ENCODE measurements at places on chromosomes 2 and 18. TPM values are rescaled to one million over a fixed set of nuclear protein-coding genes. Genes with fewer than 3 reads are reported as not detected.
A peak's percentile ranks its signal among the peaks of the same experiment; 100 is the strongest.

- no peaks in the 10 kb centered on the region for H3K36me3 ChIP-seq
- peaks cover 8% of the 10 kb centered on the region for H3K4me1 ChIP-seq
- no peak overlapping the region for H3K4me3 ChIP-seq
- H3K27me3 ChIP-seq: no peaks in the 10 kb centered on the region
- DNase-seq: no peak
Measured at GRCh38 chr2:218798767-218799504, 17.0 kb downstream of the CYP27A1 start.

GRCh38 chr18:46099463-46099862 lies 1.4 kb upstream of the ATP5F1A start:
- peaks cover 54% of the 10 kb centered on the region for H3K4me1 ChIP-seq
- H3K4me3 ChIP-seq: no peak overlapping the region
- peaks cover 14% of the 10 kb centered on the region for H3K36me3 ChIP-seq
- no peak for DNase-seq
- no peaks in the 10 kb centered on the region for H3K27me3 ChIP-seq

- H3K36me3 ChIP-seq: no peaks in the 10 kb centered on the region
- H3K27ac ChIP-seq: peak overlapping the region; percentile 88
- H3K27me3 ChIP-seq: no peaks in the 10 kb centered on the region
- DNase-seq: no peak
- H3K4me3 ChIP-seq: no peak overlapping the region
- H3K4me1 ChIP-seq: peaks cover 94% of the 10 kb centered on the region
Measured at GRCh38 chr18:55240978-55241377, 281.7 kb upstream of the CCDC68 start.

CIB4 gene
- not detected for total RNA-seq

- no peak for DNase-seq
- no peak overlapping the region for H3K27ac ChIP-seq
- H3K4me3 ChIP-seq: no peak overlapping the region
- no peaks in the 10 kb centered on the region for H3K36me3 ChIP-seq
- peaks cover 5% of the 10 kb centered on the region for H3K27me3 ChIP-seq
Measured at GRCh38 chr2:176612036-176612435, 342.8 kb downstream of the MTX2 start.

NEU2 gene
- not detected for total RNA-seq

DNA sequence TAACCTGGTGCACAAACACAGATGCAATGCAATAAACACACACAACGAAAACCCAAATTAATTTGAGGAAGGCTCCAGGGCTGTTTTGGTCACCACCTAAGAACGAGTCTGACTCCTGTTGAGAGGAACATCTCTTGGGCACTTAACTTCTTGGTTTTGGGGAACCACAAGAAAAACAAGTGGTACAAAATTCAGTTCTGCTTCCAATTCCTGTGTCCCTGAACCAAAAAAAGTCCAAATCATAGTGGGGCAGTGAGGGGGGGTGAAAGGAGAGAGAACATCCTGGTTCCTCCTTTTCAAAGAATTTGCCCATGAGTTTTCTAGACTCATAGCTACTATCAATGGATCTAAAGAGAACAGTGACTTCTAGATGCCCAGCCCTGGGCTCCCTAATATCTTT lies 143.6 kb downstream of the COL4A4 start:
- DNase-seq: no peak
- H3K4me1 ChIP-seq: no peaks in the 10 kb centered on the region
- H3K36me3 ChIP-seq: peaks cover 8% of the 10 kb centered on the region

DNA sequence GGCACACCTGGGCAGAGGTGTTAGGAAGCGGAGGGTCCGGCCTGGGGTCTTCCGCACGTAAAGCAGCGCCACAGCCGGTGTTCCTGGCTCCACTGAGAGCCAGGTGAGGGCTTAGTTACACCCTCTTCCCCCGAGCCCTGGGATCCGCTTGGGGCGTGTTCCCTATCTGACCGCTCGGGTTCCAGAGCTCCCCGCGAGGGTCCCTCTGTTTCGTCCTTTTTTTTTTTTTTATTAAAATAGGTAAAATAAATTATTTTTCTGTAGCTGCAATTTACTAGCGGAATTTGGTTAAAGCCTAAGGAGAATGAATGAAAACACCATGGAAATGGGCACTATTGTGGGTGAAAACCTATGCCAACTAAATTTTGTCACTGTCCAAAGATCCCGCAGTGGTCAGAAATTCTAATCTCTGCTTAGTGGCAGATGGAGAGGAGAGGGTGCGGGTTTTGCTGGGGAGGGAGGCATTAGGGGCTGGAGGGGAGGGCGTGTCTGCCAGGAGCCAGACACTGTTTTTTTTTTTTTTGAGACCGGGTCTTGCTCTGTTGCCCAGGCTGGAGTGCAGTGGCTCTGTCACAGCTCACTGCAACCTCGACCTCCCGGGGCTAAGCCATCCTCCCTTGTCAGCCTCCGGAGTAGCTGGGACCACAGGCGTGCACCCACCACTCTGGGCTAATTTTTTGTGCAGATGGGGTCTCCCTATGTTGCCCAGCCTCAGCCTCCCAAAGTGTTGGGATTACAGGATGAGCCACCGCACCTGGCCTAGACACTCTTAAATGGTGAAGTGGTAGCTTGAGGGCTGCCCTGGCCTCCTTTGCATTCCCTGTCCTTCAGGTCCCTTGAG lies 834 bp downstream of the PDCL3 start:
- peak overlapping the region; percentile 77 for H3K4me3 ChIP-seq
- H3K27me3 ChIP-seq: no peaks in the 10 kb centered on the region
- peaks cover 23% of the 10 kb centered on the region for H3K36me3 ChIP-seq
- peak overlapping the region; percentile 95 for H3K27ac ChIP-seq
- DNase-seq: no peak
- peaks cover 18% of the 10 kb centered on the region for H3K4me1 ChIP-seq

DNA sequence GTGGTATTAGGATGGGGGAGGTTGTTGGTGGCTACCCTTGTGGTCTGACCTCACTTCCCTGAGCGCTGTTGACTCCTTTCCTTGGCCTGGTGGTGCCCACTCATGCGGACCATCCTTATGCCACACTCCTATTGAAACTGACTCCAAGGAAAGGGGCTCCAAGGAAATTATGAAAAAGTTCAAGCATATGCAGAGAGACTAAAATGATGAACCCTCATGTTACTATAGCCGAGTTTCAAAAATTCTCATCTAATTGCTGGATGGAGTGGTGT lies 96.2 kb upstream of the STPG4 start:
- H3K27me3 ChIP-seq: no peaks in the 10 kb centered on the region
- no peaks in the 10 kb centered on the region for H3K36me3 ChIP-seq
- H3K4me3 ChIP-seq: no peak overlapping the region
- no peak for DNase-seq
- H3K27ac ChIP-seq: no peak overlapping the region
- H3K4me1 ChIP-seq: no peaks in the 10 kb centered on the region

- peak overlapping the region; percentile 65 for H3K27ac ChIP-seq
- no peaks in the 10 kb centered on the region for H3K27me3 ChIP-seq
- peaks cover 22% of the 10 kb centered on the region for H3K36me3 ChIP-seq
- peaks cover 65% of the 10 kb centered on the region for H3K4me1 ChIP-seq
Measured at GRCh38 chr2:127508023-127508630, 18.2 kb downstream of the IWS1 start.

DNA sequence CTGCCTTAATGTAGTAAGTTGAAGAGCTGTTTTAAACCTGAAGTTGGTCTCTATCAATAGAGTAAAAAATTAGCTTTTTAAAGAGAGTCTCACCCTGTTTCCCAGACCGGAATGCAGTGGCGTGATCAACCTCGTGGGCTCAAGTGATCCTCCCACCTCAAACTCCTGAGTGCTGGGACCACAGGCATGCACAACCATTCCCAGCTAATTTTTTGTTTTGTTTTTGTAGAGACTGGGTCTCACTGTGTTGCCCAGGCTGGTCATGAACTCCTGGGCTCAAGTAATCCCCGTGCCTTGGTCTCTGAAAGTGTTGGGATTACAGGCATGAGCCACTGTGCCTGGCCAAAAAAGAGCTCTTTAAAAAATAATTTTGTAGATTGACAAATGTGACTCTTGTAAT lies 40.3 kb downstream of the CRIM1 start:
- peaks cover 51% of the 10 kb centered on the region for H3K4me1 ChIP-seq
- peaks cover 14% of the 10 kb centered on the region for H3K36me3 ChIP-seq
- DNase-seq: no peak
- H3K27me3 ChIP-seq: no peaks in the 10 kb centered on the region
- no peak overlapping the region for H3K27ac ChIP-seq

DNA sequence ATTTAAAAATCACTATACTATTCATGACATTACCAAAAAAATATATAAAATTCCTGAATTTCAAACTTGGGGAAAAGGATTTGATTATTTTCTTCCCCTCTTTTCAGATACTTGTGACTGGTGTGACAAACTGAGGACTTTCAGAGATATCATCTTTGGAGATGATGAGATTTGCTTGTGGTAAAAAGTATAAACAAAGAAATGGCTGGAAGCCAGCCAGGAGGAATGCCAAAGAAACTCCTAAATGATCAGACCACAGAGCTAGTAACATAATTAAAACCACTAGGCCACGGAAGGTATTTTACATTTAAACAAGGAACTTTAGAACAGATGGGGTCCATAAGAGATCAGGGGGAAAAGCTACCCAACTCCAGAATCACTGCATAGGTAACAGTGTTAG lies 58.7 kb downstream of the PIGN start:
- H3K4me1 ChIP-seq: no peaks in the 10 kb centered on the region
- no peaks in the 10 kb centered on the region for H3K36me3 ChIP-seq
- no peaks in the 10 kb centered on the region for H3K27me3 ChIP-seq
- H3K27ac ChIP-seq: no peak overlapping the region
- no peak for DNase-seq
- no peak overlapping the region for H3K4me3 ChIP-seq

RGPD4 gene
- total RNA-seq: not detected

- peak overlapping the region; percentile 14 for H3K27ac ChIP-seq
- no peak overlapping the region for H3K4me3 ChIP-seq
- H3K27me3 ChIP-seq: no peaks in the 10 kb centered on the region
- peaks cover 52% of the 10 kb centered on the region for H3K4me1 ChIP-seq
- no peak for DNase-seq
- H3K36me3 ChIP-seq: no peaks in the 10 kb centered on the region
Measured at GRCh38 chr2:202494300-202495229, 118.4 kb downstream of the BMPR2 start.

DNA sequence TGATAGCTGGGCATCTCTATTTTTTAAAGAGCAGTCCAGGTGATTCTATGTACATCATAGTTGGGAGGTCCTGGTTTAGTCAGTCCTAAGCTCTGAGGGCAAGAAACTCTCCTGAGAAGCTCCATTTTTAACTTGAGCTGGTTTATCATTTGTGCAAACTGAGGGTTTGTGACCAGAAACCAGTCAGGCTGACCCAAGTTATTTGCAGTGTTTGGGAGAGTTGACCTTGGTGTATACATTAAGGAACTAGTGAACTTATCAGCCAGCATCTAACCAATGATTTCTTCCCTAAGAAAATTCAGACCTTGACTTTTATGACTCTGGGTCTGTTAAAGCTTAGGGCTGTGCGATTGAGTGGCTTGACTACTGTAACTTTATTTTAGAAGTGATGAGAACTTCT lies 10.6 kb upstream of the MGAT5 start:
- no peaks in the 10 kb centered on the region for H3K36me3 ChIP-seq
- no peaks in the 10 kb centered on the region for H3K27me3 ChIP-seq
- DNase-seq: no peak
- no peak overlapping the region for H3K27ac ChIP-seq
- no peak overlapping the region for H3K4me3 ChIP-seq

IFT172 gene
- total RNA-seq: 21.8 TPM

DNA sequence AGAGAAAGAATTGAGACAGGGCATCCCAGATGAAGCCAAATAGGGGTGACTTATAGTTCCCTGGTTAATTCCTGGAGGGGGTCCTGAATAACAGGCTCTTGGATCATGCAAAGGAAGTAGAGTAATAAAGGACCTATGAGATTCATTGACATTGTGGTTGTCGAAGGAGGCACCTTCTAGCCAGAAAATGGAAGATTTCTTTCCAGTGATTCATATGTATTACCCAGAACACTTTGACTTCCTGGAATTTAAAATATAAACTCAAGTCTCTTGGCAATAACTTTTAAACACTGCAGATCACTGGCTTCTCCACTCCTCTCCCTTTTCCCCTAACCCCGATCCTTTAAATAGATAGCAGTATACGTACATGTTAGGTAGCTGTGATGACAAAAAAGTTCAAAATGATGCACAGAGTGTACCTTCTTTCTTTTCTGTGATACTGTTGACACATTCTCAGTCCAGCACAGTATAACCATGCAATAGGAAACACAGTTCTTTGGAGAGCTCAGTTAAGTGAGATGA lies 211.8 kb downstream of the LTBP1 start:
- H3K27me3 ChIP-seq: no peaks in the 10 kb centered on the region
- H3K4me3 ChIP-seq: no peak overlapping the region
- H3K36me3 ChIP-seq: no peaks in the 10 kb centered on the region
- H3K4me1 ChIP-seq: peaks cover 10% of the 10 kb centered on the region
- DNase-seq: no peak

SKOR2 gene
- total RNA-seq: not detected

DNA sequence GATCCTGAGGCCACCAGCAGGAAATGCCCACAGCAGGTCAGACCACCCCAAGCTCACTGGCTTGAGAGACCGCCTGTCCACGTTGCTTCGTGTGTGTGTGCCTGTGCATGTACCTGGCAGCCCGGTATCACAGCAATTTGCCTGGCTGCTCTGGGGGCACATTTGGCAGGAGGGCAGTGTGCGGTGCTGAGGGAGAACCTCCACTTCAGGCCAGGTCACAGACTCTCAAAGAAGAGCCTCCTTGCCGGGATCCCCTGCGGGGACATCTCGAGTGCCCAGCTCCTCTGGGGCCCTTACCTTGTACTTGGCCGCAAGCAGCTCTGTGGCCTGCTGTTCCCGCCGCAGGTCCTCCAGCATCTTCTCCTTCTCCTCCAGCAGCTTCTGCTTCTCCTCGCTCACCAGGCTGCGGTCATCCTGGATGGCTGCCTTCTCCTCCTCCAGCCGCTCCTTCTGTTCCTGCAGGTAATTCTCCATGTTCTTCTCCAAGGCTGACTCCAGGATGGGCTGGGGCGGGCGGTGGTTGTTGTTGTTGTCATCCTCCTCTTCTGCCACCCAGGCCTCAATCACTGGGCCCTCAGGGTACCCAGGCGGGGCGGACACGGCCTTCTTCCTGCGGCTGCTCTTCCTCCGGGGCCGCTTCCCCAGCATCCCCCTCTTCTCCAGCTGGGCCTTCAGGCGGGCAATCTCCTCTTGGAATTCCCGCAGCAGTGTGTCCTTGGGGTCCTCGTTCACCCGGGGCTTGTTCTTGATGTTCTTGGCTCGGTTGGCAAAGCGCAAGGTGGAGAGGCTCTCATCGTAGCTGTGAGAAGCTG lies 2.0 kb downstream of the KIF3C start:
- no peaks in the 10 kb centered on the region for H3K36me3 ChIP-seq
- H3K27me3 ChIP-seq: no peaks in the 10 kb centered on the region
- peaks cover 25% of the 10 kb centered on the region for H3K4me1 ChIP-seq
- no peak overlapping the region for H3K4me3 ChIP-seq
- H3K27ac ChIP-seq: no peak overlapping the region
- no peak for DNase-seq
